Left ventricle myocardium superior (tissue), 1 donor: ENCODE measurements at places on chromosomes 11 and 22. TPM values are rescaled to one million over a fixed set of nuclear protein-coding genes. Genes with fewer than 3 reads are reported as not detected.
A peak's percentile ranks its signal among the peaks of the same experiment; 100 is the strongest.

- no peak for DNase-seq
Measured at GRCh38 chr11:69144316-69145049, 11.3 kb upstream of the SMIM38 start.

DNA sequence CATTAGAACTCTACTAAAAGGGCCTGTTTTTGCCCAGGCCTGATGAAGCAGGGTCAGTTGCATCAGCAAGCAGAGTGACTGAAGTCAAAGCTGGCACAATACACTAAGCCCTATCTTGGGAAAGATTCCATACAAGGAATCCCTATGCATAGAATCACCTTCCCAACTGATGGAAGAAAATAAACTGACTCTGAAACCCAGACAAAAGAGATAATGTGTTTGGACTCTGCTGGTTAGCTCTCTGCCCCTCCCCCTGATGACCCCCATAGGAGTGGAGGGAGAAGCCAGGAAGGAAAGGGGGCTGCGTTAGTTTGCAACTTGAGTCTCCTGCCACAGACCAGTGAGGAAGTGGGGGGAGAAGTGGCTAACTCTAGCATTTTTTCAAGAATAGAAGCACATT lies 32.9 kb downstream of the GALNT18 start:
- no peak for DNase-seq

GRCh38 chr22:35752006-35752862 lies 34.6 kb downstream of the APOL5 start:
- no peak for DNase-seq

- no peak for DNase-seq
Measured at GRCh38 chr11:19392321-19392720, 151.6 kb upstream of the E2F8 start.

DNA sequence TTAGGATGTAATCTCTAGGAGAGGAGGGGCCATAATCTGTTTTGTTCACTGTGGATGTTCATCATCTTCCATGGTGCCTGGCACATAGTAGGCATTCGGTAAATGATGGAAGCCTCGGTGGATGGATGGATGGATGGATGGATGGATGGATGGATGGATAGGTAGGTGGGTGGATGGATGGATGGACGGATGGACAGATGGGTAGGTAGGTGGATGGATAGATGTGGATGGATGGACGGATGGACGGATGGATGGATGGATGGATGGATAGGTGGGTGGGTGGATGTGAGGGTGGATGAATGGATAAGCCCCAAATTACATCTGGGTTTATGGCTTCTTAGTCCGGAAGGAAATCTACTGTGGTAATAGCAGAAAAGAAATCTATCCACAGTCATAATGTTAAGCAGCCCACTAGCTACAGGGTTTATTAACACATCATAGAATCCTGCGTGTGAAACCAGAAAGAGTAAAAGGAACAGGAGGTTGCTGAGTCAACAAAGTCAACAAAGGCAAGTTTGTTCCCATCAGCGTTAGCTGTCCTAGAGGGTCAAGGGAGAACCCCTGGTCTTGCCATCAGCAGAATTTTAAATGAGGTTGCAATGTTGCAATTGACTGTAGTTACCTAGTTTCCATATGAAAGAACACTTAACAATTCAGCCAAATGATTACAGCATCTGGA lies 82.8 kb downstream of the C11orf91 start:
- DNase-seq: no peak

- DNase-seq: no peak
Measured at GRCh38 chr11:10752061-10752460, 1.0 kb downstream of the CTR9 start.

Gene PDE2A
- total RNA-seq: 30.0 TPM

Gene C11orf58
- total RNA-seq: 112 TPM

Gene ZFTA
- 16.4 TPM for total RNA-seq

Gene SPDYC
- total RNA-seq: not detected

DNA sequence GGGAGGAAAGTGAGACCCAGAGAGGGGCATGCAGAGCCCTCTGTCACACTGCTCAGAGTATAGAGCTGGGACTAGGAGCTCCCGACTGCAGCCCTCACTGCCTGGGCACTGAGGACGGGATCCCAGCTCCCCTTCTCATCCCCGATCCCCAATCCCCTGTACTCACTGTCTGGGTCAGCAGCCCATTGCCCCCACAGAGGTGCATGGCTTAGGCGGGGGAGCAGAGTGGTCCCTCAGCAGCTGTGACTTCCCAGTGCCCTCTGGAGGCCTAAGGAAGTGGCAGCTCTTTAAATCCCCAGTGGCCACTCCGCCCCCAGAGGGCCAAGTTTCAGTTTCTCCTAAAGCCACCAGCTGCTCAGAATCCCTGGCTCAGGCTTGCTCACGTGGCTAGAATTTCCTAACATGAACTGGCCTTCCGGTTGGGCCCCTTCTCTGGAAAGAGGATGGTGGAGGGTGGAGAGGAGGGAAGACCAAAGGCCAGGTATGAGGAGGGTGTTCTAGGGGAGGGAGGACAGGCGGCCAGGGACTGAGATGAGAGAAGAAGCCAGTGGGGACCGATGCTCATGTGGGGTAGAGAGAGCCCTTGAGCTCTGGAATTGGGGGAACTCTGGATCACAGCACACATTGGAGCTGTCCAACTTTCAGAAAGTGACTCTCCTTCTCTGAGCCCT lies at the start of gene BATF2:
BATF2 (minus strand) TSS at position 262 of the 671 bp plus-strand sequence; CDS start at position 205, 57 bp downstream.
- peak; percentile 71 for DNase-seq

DNA sequence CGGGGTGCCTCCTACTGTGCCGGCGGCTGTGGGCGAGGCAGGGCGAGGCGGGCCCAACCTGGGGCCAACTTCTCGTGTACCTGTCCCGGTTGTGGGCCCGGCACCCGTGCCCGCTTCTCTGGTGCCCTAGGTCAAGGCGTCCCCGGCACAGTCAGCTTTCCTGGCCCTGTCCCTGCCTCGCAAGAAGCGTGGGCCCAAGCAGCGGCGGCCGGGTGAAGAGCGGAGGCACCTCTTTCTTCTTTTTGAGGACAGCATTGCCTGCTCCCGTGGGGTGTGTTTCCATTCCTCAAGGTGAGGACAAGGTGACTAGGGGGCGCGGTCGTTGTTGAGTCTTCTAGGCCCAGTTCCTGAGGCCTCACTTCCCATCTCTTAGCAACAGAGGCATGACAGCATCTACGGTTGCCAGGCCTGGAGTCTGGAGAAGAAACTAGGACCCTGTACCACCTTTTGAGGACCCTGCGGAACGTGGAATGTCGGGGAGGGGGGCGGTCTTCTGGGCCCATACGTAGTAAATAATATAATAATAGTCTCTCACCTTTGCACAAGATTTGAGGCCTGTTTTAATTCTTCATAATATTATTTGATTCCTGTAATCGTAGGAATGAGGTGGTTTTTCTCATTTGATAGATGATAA lies 418 bp downstream of the ACO2 start:
- DNase-seq: no peak

Gene IGSF22
- total RNA-seq: 0.94 TPM

- DNase-seq: no peak
Measured at GRCh38 chr11:64089915-64090805, 54.4 kb downstream of the FLRT1 start.

DNA sequence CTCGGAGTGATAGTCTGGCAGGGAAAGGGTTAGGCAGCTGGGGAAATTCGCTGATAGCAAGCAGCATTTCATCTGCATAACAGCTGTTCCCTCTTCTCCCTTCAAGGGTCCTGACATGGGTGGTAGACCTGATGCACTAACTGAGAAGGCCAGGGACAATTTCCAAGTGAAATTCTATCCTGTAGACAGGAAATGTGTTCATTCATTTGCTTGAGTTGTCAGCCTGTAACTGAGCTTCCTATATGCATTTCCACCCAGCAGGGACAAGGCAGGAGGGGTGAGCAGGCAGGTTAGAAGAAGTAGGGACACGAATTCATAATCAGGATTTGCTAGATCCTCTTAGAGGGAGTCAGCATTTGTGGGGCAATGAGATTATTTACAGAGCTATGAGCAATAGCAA lies 154.3 kb upstream of the NCAM1 start:
- DNase-seq: no peak

Gene CLMP
- 4.9 TPM for total RNA-seq

- no peak for DNase-seq
Measured at GRCh38 chr11:93746101-93746500, 4.6 kb downstream of the C11orf54 start.

DNA sequence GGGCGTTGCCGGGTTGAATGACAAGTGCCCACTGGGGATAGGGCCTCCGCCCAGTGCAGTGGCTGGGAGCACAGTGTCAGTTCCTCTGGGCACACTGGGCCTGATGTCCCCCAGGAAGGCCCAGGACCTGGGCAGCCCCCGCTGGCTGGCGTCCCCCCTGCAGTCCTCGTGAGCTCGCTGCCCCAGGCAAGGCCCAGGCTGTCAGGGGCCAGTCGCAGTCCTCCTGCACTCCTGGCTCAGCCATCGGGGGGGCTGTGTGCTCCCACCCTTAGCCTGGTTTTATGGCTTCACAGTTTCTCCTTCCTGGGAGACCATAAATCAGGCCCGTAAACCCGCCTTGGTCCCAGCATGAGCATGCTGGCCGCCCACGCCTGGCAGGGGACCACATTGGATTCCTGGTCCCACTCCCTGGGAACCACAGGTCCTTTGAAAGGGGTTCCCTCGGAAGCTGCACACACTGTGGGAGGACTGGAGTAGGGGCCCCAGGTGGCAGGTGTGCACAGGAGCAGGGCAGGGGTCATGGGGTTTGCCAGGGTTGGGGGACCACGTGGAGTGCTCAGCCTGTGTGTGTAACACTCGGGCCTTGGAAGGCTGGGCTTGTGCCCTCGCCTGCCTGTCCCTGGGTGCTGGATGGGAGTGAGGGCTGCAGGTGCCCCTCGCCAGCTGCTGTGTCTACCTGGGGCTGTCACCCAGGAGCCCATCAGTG lies 113.6 kb downstream of the KCNQ1OT1 start:
- DNase-seq: peak; percentile 21

DNA sequence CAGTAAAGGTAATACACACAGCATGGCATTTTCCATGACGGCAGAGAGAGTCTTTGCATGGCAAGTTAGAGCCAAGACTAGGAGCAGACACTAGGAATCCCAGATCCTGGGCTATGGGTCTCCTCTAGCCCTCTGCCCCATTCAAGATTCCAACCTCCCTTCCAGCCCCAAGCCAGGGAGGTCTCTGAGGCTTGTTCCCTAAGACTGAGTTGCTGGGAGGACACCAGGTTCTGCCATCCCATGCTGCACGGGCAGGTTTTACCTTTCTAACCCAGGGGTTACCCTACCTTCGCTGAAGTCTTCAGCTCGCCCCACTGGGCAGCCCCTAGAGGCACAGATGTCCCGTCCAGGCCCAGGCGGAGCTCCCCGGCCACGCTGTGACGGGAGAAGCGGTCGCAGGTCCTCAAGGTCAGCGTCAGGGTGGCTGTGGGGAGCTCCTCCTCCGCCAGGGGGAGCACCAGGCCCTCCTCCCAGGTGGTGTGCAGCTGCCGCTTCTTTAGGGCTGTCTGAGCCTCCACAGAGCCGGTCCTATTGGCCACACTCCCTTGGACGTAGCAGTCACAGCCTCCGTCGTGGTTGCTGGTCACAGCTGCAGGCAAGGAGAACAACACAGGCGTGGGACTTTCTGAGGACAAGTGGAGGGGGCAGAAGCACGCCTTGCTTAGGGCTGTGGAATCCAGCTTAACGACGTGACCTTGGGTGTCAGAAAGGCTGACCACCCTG lies 33.8 kb downstream of the SYT13 start:
- DNase-seq: peak; percentile 79

GRCh38 chr11:47378010-47378835 lies at the start of gene SPI1:
TSS of gene SPI1 (minus strand) at chr11:47378547. CDS start at chr11:47378353, 194 bp downstream.
- peak; percentile 69 for DNase-seq

DNA sequence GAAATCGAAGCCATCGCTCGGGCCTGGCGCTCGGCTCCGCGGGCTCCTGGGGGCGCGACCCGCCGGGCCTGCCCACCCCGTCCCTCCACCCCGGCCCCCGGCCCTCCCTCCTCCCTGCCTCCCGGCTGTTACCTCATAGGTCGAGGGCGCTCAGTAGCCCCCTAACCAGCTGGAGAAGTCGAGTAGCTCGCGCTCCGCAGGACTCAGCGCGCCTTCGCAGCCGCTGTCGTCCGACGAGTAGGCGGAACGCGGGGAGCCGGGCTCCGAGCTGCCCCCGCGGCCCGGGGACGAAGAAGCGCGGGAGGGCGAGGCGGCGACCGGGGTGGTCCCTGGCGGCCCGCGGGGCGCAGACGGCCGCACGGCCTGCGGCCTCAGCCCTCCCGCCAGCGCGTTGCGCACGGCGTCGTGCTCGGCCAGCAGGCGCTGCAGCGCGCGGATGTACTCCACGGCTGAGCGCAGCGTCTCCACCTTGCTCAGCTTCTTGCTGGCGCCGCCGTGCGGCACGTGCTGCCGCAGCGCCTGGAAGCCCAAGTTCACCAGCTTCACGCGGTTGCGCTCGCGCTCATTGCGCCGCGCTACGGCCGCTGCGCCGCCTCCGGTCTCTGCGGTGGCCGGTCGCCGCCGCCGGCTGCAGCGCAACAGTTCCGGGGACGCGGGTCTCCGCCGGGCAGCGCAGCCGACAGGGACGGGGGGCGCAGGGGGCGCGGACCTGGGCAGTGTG lies 627 bp downstream of the ASCL2 start:
- DNase-seq: peak; percentile 73

DNA sequence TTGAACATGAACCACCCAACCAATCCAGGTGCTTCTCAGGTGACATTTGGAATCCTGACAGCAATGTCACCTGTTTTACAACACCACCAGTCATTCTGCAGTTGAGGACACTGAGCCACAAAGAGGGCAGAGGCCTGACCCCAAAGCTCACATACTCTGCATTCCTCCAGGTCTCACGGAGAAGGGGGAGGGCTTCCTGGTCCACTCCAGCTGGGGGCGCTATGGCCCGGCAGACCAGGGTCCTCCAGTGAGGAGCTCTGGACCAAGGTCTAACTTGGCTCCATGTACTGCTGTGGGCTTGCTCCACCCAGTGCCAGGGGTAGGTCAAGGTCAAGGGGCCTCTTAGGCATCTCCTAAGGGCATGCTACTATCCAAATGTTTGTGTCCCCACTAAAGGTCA lies 1.5 kb upstream of the PNPLA3 start:
- no peak for DNase-seq

DNA sequence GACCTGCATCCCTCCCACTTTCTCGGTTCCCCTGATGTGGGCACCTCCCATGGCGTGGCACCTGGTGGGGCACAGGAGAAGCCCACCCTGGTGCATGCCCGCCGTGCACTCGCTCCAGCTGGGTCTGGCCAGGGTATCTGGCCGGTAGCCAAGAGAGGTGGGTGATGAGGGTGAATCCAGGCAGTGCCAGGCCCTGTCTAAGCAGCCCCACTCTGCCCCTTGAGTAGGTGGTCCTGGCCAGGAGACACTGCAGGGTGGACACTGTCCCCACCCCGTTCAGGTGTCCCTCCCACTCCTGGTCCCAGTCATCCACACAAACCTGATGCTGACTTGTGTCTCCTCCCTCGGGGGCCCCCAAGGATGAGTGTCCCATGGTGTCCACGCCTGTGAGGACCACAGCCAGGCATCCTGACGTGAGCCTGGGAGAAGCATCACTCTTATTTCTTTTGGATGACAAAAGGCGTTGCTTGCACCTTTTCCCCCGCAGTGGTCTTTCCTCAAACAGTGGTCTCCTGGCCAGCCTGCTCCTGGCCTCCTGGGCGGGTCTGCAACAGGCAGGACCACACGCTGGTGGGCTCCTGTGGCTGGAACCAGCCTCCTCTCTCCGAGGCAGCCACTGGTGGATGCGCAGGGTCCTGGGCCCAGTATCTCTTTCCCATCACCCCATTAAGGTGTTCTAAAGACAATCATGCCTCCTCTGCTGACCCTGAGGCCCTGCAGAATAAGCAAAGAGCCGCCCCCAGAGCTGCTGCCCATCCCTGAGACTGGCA lies 922.3 kb downstream of the BRD1 start:
- DNase-seq: peak; percentile 10

- no peak for DNase-seq
Measured at GRCh38 chr11:71452199-71453036, 585 bp upstream of the NADSYN1 start.

GRCh38 chr11:12206529-12206928 lies 96.1 kb downstream of the MICAL2 start:
- no peak for DNase-seq

Gene PANX2
- 0.40 TPM for total RNA-seq
